SHP77 treated with DMSO at 0.1 percent for 48 hours (cell line): ENCODE measurements at places on chromosomes 5 and 9.

GRCh38 chr5:40277161-40277906, 402.4 kb upstream of the PTGER4 start:
- no peak for DNase-seq

- DNase-seq: no peak
Measured at GRCh38 chr5:81787474-81788242, 36.8 kb upstream of the SSBP2 start.

GRCh38 chr9:104009826-104010225, 84.3 kb upstream of the SMC2 start:
- DNase-seq: no peak

GRCh38 chr5:79513704-79514390, at the start of gene HOMER1:
Gene HOMER1, minus strand, starts transcription at chr5:79514134. Its CDS starts 1,360 bp downstream, at chr5:79512774.
- peak; percentile 55 for DNase-seq

GRCh38 chr5:20556115-20556763, 568.2 kb upstream of the CDH18 start:
- peak; percentile 21 for DNase-seq

DNA sequence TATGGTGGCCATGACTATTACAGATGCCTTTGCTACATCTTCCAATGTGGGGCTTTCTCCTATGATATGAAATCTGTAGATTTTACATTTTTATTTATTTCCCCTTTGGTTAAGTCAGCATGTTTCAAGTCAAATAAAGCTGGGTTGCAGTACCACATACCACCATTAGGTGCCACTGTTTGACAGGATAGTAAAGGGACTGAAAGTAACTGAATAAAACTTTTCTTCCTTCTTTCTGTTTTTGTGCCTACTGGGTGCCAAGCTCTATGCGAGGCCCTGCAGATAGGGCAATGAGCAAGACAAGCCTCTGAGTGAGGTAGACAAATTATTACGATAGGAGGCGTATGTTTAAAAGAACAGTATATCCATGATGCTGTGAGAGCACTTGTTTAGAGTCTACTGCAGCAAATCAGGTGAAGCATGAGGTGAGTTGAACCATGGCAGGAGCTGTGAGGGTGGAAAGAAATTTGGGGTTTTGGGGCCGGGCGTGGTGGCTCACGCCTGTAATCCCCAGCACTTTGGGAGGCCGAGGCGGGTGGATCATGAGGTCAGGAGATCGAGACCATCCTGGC, 64.8 kb downstream of the GDNF start:
- DNase-seq: no peak

- no peak for DNase-seq
Measured at GRCh38 chr9:78533500-78533899, 236.6 kb downstream of the PSAT1 start.

GRCh38 chr5:174310243-174310642, 264.7 kb downstream of the NSG2 start:
- DNase-seq: no peak

DNA sequence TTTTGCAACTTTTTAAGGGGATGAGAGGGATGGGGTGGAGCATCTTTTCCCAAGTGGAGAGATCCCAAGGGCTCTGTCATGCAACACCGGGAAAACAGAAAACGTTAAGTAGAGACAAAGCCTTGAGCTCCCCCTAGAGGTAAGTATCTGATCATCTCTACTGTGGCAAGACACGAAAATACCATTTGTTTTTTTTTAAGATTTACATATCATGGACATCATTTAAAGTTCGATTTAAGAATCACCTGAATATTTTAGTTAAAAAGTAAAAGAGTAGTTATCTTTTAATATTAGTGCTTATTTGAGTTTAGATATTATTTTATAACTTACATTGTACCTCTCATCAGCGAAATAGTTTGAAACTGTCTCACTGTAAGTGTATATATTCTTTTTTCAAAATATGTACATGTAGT, 200.4 kb downstream of the LRRC70 start:
- peak; percentile 33 for DNase-seq

- no peak for DNase-seq
Measured at GRCh38 chr5:17304282-17304681, 86.9 kb downstream of the BASP1 start.

DNA sequence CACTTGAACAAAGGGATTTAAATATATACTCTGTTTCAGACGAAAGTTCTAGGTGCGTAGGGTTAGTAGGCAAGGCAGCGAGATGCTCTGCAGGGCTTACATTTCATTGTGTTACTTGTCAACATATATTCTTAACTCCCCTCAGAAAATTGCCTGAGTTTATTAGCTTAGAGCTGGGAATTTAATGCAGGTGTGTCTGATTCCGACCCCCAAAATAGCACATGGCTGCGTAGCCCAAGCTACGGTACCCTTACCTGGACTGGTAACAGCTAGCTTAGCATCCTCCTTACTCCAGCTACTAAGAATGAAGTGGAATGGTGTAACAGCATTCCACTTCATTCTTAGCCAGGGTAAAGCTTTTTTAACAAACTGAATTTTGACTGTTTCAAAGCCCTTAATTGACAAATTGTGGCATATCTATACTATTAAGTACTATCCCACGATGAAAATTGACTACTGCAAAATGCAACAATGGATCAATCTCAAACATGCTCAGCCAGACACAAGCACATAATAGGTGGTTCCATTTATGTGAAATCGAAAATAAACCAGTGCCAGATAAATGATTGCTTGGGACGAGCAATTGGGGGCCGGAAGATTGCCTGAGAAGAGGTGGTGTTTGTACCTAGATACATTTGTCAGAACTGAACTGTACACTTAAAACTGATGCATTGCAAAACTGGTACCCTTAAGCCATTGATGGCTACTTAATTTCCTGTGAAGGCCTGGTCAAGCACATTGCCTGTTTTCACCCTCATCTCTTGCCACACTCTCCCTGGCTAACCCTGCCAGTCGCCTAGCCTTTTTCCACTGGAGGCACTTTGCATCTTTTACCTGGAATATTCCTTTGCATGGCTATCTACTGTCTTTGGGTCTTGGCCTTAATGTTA, 3.0 kb upstream of the FGF18 start:
- no peak for DNase-seq

DNA sequence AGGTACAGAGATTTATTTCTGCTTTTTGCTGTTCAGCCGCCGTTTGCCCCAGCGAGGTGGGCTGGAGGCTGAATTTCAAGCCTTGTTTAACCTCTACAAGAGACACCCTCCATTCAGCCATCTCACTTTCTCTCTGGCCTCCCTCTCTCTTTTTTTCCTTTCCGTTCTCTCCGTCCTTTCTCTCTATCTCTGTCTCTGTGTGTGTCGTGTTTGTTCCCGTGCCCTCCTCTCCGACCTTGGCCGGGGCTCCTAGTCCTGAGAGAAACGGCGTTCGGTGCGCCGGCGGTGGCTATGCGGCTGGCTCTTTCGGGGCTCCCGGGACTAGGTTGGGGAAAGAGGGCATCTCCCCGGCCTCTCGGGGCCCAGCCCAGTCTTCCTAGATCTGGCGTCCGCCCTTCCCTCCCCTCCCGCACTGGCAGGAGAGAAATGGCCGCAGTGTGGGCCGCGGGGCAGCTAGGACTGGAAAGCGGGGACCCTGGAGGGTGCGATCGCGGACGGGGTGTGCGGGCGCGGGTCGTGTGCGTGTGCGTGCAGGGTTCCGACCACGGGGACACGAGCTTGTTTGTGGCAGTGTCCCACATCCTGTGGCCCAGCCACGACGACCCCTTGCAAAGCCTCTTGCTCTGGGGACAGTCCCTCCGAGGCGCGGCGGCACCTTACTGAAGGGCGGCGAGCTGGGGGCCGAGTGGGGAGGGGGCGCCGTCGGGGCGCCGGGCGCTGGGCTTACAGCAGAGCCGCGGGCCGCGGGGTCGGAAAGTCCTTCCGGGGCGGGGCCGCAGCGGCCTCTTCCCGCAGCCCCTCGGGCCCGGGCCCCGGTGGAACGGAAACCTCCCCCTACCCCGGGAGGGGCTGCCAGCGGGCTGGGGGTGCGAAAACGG, 5.7 kb downstream of the LHX2 start:
- no peak for DNase-seq

GRCh38 chr9:74775396-74775795, 112.3 kb downstream of the TRPM6 start:
- DNase-seq: no peak

GRCh38 chr5:167294882-167295680, 996.4 kb upstream of the WWC1 start:
- no peak for DNase-seq

DNA sequence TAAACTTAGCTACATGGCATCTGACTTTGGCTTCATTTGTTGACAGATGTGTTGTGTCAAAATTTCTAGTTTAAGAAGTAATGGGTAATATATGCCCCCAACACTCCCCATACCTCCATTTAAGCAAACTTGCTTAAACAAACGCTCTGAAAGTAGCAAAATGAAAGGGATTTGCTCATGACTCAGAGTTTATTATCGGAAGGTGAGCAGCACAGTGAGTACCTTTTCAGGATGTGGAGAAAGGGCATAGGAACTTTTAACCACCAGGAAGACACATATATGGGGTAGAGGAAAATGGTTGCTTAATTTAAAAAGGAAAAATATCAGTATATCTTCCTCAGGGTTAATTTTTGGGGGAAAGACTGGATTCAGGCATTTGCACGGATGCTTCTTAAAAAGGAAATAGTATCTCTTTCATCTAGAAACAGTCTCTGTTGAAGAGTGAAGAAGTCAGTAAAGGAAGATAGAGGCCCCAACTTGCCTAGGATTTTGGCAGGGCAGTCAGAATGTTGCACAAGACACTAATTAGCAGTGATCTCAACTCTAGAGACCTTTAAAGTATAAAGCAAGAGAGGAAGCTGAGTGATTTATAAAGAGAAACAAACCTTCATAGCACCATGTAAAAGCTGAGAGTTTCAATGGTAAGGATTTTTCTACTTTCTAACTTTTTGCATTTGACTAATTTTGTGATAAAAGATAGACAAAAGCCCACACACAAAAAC, 155.1 kb downstream of the TRIO start:
- DNase-seq: no peak

- DNase-seq: no peak
Measured at GRCh38 chr9:134959971-134960310, 42.2 kb upstream of the FCN1 start.

- no peak for DNase-seq
Measured at GRCh38 chr5:68641211-68641610, 425.7 kb downstream of the PIK3R1 start.

GRCh38 chr5:3036041-3036788, 284.7 kb upstream of the IRX2 start:
- DNase-seq: no peak

GRCh38 chr5:95406426-95407090, 15.4 kb downstream of the FAM81B start:
- DNase-seq: no peak

DNA sequence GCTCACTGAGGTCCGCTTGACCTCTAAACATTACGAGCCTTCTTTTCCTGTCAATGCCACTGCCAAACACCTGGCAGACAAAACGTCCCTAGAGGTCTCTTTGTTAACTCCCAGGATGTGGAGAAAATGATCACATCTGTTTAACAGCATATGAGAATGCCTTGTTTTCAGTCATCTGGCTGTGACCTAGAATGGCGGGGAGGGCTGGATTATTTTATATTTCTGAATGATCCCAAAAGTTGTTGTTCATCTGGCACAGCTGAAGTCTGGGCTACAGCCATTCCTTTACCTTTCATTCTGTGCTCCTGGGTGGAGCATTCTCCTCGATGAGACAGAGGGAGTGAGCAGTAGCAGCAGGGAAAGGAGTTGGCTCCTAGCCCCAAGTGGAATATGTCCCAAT, 138.2 kb downstream of the PRDM6 start:
- DNase-seq: no peak

GRCh38 chr9:33114746-33115145, 38.3 kb upstream of the SMU1 start:
- no peak for DNase-seq

DNA sequence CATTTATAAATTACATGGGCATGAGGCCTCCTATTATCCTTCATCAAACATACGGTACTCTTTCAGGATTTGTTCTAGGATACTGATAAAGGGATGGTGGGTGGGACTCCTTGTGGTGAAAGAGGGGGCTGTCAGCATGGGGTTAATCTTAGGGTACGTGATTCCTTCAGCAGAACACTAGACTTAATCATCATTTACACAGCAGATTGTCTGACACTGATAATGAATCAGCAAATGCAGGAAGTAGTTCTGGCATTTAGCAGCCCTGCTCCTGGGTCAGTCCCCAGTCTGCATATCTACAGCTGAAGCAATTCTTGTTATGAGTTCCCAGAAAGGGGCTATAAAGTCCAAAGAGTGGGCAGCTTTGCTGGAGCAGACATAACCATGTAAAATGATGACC, 384.6 kb downstream of the SPOCK1 start:
- DNase-seq: no peak

DNA sequence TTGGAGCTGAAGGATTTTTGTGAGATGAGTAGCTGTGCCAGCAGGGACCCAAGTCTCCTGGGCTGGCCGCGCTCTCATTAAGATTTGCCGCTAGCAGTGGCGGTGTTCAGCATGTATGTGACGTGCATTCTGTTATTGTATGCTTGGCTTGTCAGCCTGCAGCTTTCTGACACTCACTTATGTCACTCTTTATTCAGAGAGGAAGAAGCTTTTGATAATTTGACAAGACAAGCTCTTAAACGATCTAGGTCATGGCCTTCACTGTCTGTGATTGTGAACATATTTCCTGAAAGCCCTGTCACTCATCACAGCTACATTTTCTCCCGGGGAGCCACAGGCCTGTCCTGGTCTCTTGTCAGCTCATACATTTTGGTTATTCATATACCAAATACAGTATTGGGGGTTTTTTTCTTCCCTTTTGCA, 98.2 kb upstream of the GRHPR start:
- DNase-seq: no peak

- DNase-seq: no peak
Measured at GRCh38 chr5:178110-178509, 13.2 kb upstream of the LRRC14B start.

DNA sequence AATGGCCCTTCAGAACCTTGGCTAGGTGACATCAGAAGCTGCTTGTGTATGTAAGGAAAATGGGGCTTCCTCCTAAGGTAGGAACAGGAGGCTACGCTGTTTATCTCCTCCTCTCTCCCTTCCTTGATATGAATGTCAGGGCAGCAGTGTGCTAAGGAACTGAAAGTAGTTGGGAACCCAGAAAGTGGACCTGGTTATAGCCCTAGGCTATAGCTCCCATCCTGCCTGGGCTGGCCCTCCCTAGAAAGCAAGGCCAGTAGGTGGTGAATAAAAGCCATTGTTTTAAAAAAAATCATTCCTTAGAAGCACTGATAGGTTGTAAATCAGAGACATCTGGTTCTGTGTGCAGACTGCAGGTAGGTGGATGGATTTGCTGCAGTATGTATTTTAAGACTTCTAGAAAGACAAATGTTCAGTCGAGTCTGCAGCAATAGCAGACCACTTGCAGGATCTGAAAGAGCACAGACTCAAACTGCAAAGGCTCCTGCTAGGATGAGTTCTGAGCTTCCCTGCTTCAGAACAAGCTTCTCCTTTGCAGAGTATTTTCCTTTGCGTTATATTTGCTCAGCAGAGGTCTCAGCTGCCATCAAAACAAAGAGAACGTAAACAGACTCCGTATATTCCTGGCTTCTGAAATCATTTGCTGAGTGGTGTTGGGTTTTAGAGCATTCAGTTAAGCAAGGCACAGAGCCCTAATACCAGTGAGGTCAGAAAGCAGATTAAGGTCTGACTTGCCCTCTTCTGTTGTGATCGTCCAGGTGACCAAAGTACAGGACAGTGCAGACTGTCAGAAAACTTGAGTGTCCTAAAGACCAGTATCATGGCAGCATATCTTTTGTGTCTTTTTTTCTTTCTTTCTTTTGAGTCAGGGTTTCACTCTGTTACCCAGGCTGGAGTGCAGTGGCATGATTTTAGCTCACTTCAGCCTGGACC, 20.1 kb upstream of the CFAP157 start:
- no peak for DNase-seq

GRCh38 chr5:43648499-43649124, 45.6 kb downstream of the NNT start:
- DNase-seq: no peak
